ENCODE measurements at places on chromosomes 2 and 18.

- DNase-seq, result no peak
Observed at GRCh38 chr2:179024445-179024844, 25.5 kb downstream of the CCDC141 start.

DNA sequence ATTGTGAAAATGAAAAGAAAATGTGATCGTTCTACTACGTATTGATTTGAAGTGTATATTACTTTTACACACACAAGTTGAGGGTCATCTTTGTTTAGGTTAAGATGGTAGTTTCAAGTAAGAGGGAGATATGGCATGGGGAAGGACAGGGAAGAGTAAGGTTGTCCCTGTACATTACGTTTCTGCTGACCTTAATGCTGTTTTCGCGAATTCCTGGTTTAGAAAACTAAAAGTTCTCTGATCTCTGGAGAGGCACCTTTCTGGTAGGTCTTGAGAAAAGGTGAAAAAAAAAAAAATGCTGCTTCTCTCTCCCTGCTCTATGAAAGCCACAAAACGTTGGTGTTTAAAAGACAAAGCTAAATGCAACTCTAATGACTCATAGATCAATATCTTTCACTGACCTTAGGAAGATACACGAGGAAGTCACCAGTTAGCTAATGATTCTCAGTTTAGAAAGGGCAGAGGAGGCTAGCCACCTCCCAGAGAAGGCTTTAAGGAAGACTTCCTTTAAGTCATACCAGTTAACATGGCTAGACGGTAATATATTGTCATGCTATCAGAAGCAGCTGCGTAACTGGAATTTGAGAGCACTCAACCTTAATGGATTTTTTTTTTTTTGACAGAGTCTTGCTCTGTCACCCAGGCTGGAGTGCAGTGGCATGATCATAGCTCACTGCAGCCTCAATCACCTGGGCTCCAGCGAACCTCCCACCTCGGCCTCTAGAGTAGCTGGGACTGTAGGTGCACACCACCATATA, 13.2 kb downstream of the TXNDC2 start:
- DNase-seq, result no peak

DNA sequence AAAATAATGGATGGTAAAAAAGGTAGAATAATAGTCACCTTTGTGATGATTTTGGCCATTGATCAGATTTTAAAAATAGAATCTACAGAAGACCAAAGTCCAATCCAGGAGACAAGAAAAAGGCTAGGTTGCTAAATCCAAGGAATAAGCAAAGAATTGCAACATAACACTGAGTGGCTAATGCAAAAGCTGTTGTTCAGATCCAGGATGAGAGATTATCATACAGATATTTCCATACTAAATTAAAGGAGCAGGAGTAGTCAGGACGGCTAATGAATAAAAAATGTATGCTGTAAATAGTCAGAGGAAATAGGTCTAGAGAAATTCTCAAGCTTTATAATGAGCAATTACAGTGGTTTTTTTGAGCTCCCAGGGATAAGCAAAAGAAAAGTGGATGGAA, 745.9 kb upstream of the ACVR2A start:
- DNase-seq, result no peak

GRCh38 chr18:68780802-68781635, 16.9 kb upstream of the CCDC102B start:
- no peak for DNase-seq

GRCh38 chr2:205464681-205465080, 217.6 kb upstream of the NRP2 start:
- DNase-seq, result no peak
